HCT116 (cell line): ENCODE measurements at places on chromosomes 4 and X. TPM values are rescaled to one million over a fixed set of nuclear protein-coding genes. Genes with fewer than 3 reads are reported as not detected.

DNA sequence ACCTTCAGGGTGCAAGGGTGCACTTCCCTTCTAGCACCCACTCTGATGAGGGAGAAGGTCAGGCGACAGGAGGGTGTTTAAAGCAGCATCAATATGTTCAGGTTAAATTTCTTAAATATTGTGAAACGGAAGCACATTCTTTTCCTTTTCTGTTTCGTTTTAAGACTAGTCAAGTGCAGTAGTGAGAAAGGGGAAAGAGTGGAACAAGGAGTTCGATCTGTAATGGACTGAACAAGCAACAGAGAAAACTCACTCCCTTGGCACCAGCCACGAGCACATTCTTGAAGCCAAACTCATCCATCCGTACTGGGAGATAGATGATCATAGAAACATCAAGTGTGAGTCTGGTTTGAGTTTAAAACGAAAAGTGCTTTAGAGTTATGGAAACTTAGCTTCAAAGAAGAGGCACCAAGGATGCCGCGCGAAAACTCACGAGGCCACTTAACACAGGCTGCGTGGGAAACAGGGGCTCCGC lies 815 bp downstream of the FAM53A start:
- H3K27me3 ChIP-seq, result no peaks in the 10 kb centered on the region
- peak overlapping the region; percentile 45 for H3K4me3 ChIP-seq
- H3K27ac ChIP-seq, result no peak overlapping the region
- H3K36me3 ChIP-seq, result no peaks in the 10 kb centered on the region

Gene PCDH10
- total RNA-seq, result not detected

- no peaks in the 10 kb centered on the region for H3K36me3 ChIP-seq
- H3K27me3 ChIP-seq, result no peaks in the 10 kb centered on the region
- no peak overlapping the region for H3K27ac ChIP-seq
- no peaks in the 10 kb centered on the region for H3K4me1 ChIP-seq
Observed at GRCh38 chrX:108245462-108245861, 153.9 kb downstream of the ATG4A start.

- no peaks in the 10 kb centered on the region for H3K27me3 ChIP-seq
- H3K4me1 ChIP-seq, result no peaks in the 10 kb centered on the region
- DNase-seq, result no peak
- no peak overlapping the region for H3K4me3 ChIP-seq
- no peaks in the 10 kb centered on the region for H3K36me3 ChIP-seq
Observed at GRCh38 chr4:186058253-186058979, 10.5 kb upstream of the TLR3 start.

Gene SPANXB1
- not detected for total RNA-seq

Gene DMRTC1B
- not detected for total RNA-seq

- H3K4me1 ChIP-seq, result no peaks in the 10 kb centered on the region
- no peaks in the 10 kb centered on the region for H3K27me3 ChIP-seq
- no peak for DNase-seq
- no peaks in the 10 kb centered on the region for H3K36me3 ChIP-seq
Observed at GRCh38 chrX:38868941-38869401, 67.7 kb downstream of the MID1IP1 start.

Gene GEMIN8
- 11.3 TPM for total RNA-seq

DNA sequence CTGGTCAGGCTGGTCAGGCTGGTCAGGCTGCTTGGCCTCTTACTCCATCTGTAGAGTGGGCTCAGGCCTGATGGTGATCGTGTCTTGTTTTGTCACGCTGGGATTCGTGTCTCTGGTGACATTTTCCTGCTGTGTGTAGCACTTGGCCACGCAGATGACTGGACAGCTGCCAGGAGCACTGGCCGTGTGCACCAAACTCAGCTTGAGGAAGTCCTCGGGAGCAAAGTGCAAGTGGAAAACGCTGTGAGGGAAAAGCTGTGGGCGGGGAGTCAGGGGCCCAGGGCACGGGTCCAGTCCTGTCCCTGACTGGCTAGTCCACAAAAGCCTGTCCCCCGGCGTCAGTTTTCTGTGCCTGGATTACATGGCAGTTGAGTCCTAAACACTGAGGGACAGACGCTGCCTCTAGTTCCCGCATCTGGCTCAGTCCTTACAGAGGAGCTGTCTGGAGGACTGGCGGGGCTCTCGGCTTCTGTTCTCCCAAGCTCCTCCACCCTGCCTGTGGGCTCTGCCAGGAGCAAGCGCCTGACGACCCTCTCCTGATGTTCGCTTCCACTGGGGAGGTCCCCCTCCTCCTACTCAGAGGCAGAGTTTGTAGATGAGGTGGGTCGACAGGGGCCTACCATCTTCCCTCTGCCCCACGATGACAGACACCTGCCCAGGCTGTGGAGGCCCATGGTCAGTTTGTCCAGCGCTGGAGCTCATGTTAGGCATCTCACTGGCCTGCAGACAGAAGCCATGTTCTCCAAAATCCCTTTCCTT lies 35.9 kb upstream of the GRPEL1 start:
- no peaks in the 10 kb centered on the region for H3K36me3 ChIP-seq
- H3K27me3 ChIP-seq, result no peaks in the 10 kb centered on the region
- H3K4me1 ChIP-seq, result peaks cover 20% of the 10 kb centered on the region

- no peak overlapping the region for H3K27ac ChIP-seq
- no peak overlapping the region for H3K4me3 ChIP-seq
- no peak for DNase-seq
- H3K4me1 ChIP-seq, result no peaks in the 10 kb centered on the region
- H3K36me3 ChIP-seq, result no peaks in the 10 kb centered on the region
- no peaks in the 10 kb centered on the region for H3K27me3 ChIP-seq
Observed at GRCh38 chr4:19675172-19675811, 576.4 kb upstream of the SLIT2 start.

Gene MAGEB3
- total RNA-seq, result not detected

Gene FRG2
- total RNA-seq, result not detected

Gene ARHGAP36
- total RNA-seq, result not detected

- DNase-seq, result no peak
- H3K27ac ChIP-seq, result no peak overlapping the region
- no peaks in the 10 kb centered on the region for H3K4me1 ChIP-seq
- no peak overlapping the region for H3K4me3 ChIP-seq
- H3K36me3 ChIP-seq, result no peaks in the 10 kb centered on the region
Observed at GRCh38 chr4:53150631-53151488, 215.0 kb downstream of the SCFD2 start.

GRCh38 chr4:154073107-154073822 lies 284.4 kb upstream of the SFRP2 start:
- H3K27me3 ChIP-seq, result no peaks in the 10 kb centered on the region
- H3K27ac ChIP-seq, result no peak overlapping the region
- peaks cover 6% of the 10 kb centered on the region; the same call in 1 of the 2 replicates for H3K4me1 ChIP-seq
- no peak overlapping the region for H3K4me3 ChIP-seq
- no peaks in the 10 kb centered on the region for H3K36me3 ChIP-seq

Gene SPANXD
- total RNA-seq, result not detected

DNA sequence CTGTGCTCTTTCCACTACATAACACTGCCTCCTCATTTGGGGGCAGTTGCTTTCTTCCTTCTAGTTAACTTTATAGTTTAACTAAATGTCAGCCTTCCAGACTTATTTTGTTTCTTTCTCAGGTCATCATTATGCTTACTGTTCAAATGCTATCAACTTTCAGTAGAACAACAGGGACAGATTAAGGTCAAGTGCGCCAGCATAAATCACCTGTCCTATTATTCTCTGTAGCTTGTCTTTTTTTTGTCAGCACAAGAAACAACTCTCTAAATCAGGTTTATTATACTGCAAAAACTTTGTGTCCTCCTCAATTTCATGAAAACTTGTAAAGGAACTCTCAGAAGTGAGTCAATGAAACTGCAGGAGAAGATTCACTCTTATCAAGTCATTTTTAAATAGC lies 19.6 kb downstream of the SPANXA2 start:
- no peaks in the 10 kb centered on the region for H3K27me3 ChIP-seq
- DNase-seq, result no peak
- no peak overlapping the region for H3K27ac ChIP-seq
- H3K4me1 ChIP-seq, result no peaks in the 10 kb centered on the region
- no peaks in the 10 kb centered on the region for H3K36me3 ChIP-seq

Gene IDUA
- 28.2 TPM for total RNA-seq

- DNase-seq, result no peak
- H3K36me3 ChIP-seq, result no peaks in the 10 kb centered on the region
- no peaks in the 10 kb centered on the region for H3K4me1 ChIP-seq
- H3K27ac ChIP-seq, result no peak overlapping the region
- no peaks in the 10 kb centered on the region for H3K27me3 ChIP-seq
- no peak overlapping the region for H3K4me3 ChIP-seq
Observed at GRCh38 chr4:122480655-122481487, 24.3 kb upstream of the IL2 start.

Gene UBQLN2
- 20.9 TPM for total RNA-seq

DNA sequence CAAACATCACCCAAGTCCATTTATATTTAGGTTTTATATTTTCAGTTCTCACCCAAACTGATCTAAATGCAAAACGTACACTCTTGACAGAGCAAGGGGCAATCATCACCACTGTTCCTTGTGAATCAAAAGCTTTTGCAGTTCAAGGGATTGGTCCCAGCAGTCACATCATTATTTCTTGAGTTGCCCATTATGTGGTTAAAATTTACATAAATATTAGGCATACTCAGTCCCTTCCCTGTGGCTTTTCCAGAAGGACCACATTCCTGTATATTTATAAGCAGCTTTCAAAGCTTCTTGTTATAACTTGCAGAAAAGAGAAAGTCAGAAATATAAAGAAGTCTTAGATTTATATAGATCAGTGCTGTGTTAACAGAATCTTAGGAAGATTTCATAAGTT lies 224.4 kb downstream of the CLCN4 start:
- no peaks in the 10 kb centered on the region for H3K4me1 ChIP-seq
- H3K27me3 ChIP-seq, result no peaks in the 10 kb centered on the region
- no peak overlapping the region for H3K27ac ChIP-seq
- no peaks in the 10 kb centered on the region for H3K36me3 ChIP-seq
- H3K4me3 ChIP-seq, result no peak overlapping the region
- no peak for DNase-seq

Gene MAGEA2
- total RNA-seq, result 48.1 TPM

- H3K27ac ChIP-seq, result no peak overlapping the region
- H3K4me1 ChIP-seq, result no peaks in the 10 kb centered on the region
- no peak overlapping the region for H3K4me3 ChIP-seq
Observed at GRCh38 chr4:134762053-134762452, 560.5 kb upstream of the PABPC4L start.

DNA sequence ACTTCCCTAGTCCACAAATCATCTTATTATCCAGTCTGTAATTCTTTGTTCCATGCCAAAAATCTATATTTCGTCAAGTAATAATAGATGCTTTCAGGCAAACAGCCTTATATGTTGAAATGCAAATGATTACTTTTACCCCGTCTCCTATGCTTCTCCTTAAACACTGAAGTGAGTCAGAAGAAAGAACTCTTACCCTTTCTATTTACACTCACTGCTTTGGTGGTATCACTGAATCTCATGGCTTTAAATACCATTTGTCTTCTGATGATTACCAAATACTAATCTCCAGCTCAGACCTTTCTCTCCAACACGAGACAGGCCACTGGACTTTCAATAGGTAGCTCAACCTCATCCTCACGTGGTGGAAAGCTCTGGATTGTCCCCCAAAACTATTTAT lies 558.1 kb downstream of the IL1RAPL1 start:
- no peaks in the 10 kb centered on the region for H3K4me1 ChIP-seq
- H3K27me3 ChIP-seq, result no peaks in the 10 kb centered on the region
- no peak overlapping the region for H3K27ac ChIP-seq
- H3K4me3 ChIP-seq, result no peak overlapping the region

- no peaks in the 10 kb centered on the region for H3K36me3 ChIP-seq
- no peak overlapping the region for H3K4me3 ChIP-seq
- H3K27ac ChIP-seq, result no peak overlapping the region
- H3K4me1 ChIP-seq, result no peaks in the 10 kb centered on the region
Observed at GRCh38 chr4:83503974-83504373, 19.1 kb upstream of the ABRAXAS1 start.

GRCh38 chr4:22458098-22458497 lies 57.8 kb downstream of the ADGRA3 start:
- no peaks in the 10 kb centered on the region for H3K27me3 ChIP-seq
- no peak overlapping the region for H3K4me3 ChIP-seq
- peaks cover 3% of the 10 kb centered on the region; the same call in 1 of the 2 replicates for H3K36me3 ChIP-seq
- H3K4me1 ChIP-seq, result peaks cover 8% of the 10 kb centered on the region; the same call in 1 of the 2 replicates
- H3K27ac ChIP-seq, result no peak overlapping the region

DNA sequence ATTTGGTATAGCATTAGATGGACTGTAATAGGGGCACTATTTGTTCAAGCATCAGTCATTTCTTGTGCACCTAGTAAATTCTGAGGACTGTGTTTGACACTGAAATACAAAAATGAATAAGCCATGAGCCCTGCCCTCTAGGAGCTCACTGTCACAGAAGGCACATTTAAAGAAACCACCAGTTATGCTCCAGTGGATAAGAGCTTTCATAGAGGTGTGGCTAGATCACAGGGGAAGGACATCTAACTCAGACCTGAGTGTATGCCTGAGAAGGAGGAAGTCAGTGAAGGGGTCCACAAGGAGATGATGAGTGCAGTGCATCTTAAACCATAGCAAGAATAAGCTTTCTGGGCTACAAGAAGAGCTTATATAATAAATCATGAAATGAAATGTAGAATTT lies 40.1 kb downstream of the BTC start:
- H3K27me3 ChIP-seq, result no peaks in the 10 kb centered on the region
- no peak for DNase-seq
- H3K4me1 ChIP-seq, result no peaks in the 10 kb centered on the region

Gene MAGED1
- total RNA-seq, result 82.3 TPM

GRCh38 chr4:99817309-99817890 lies 773 bp downstream of the DAPP1 start:
- no peaks in the 10 kb centered on the region for H3K36me3 ChIP-seq
- H3K27me3 ChIP-seq, result no peaks in the 10 kb centered on the region

Gene SLC25A43
- total RNA-seq, result 14.1 TPM

Gene EDNRA
- 2.0 TPM for total RNA-seq

DNA sequence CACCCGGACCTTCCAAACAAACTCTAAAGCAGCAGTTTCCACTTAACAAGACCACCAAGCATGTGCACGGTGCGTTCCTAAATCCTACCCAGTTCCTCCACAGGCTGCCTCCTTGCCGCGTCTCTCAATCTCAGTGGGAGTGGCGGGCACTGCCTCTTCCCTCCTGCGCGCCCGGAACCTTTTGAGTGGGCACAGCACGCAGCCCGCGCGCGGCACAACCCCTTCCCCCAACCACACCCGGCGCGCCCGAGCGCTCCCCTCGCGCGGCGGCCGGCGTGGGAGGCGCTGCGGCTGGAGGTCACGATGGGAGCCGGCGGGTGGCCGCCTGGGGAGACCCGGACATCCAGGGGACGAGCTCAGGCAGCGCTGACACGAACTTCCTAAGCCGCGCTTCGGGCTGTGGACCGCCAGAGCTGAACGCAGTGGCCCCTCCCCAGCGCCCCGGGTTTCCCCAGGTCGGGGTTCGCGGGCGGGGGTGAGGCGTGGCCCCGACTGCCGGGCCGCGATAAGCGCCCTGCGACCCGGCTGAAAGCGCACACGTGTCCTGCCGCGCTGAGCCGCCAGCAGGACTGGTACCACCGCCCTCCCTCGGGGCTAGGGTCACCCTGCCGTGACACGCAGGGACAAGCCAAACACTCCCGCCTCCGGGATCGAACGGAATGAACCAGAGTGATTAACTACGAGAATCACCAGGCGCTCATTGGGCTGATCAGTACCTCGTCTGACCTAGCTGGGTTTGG lies at the start of gene ABCG2:
ABCG2 (minus strand) TSS at position 151 of the 740 bp plus-strand sequence. CDS start 18,644 bp downstream, outside the sequence.
- H3K27me3 ChIP-seq, result no peaks in the 10 kb centered on the region
- H3K36me3 ChIP-seq, result no peaks in the 10 kb centered on the region
- peak within 1 kb of the TSS; percentile 58 for H3K4me3 ChIP-seq
- H3K27ac ChIP-seq, result peak within 1 kb of the TSS; percentile 30; the same call in 1 of the 2 replicates

Gene RTL5
- total RNA-seq, result 2.5 TPM

Gene VSIG1
- total RNA-seq, result 0.07 TPM
